MCF 10A (cell line): ENCODE measurements at places on chromosomes 1 and 21. TPM values are rescaled to one million over a fixed set of nuclear protein-coding genes. Genes with fewer than 3 reads are reported as not detected.

DNA sequence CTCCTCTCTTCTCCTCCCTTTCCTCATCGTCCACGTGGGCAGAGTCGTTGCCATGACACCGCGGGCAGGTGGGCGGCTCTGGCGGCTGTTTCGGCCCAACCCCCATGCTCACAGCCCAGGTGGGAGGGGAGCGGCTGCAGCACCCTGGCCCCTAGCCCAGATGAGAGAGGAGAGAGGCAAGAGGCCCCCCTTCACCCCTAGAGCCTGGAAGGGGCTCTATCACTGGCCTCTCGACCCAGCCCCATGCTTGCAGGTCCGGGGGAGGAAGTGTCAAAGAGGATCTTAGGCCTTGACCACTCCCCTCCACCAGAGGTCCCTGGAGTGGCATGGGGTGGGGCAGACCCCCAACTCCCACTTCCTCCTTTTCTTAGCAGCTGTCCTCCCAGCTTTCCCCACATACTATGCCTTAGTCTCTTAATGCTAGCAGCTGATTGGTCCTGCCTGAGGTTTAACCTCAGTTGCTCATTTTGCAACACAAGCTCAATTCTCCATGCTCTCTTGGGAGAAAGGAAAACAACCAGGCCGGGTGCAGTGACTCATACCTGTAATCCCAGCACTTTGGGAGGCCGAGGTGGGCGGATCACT lies 10.4 kb downstream of the DLGAP3 start:
- DNase-seq: no peak
- H3K36me3 ChIP-seq: no peaks in the 10 kb centered on the region
- peaks cover 42% of the 10 kb centered on the region for H3K27me3 ChIP-seq
- no peaks in the 10 kb centered on the region for H3K4me1 ChIP-seq
- H3K4me3 ChIP-seq: no peak overlapping the region
- H3K27ac ChIP-seq: no peak overlapping the region

DNA sequence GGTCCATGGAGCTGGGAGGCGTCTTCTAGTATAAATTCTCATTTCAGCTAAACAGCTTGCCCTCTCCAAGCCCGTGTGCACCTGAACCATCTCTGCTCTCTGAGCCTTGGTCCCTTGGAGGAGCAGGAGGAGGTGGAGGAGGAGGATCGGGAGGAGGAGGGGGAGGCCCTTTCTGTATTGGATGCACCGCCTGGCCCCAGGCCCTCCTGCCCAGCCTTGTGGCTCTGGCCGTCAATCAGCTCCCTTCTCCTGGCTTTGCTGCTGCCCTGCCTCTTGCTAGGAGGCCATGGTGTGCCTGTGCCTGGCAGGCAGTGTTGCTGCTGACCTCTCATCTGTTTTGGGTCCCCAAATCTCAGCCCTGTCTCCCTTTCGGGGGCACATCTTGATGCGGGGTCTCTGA lies 9.0 kb downstream of the COL18A1 start:
- no peak for DNase-seq
- no peaks in the 10 kb centered on the region for H3K4me1 ChIP-seq
- no peaks in the 10 kb centered on the region for H3K36me3 ChIP-seq
- no peak overlapping the region for H3K4me3 ChIP-seq
- no peak overlapping the region for H3K27ac ChIP-seq
- no peaks in the 10 kb centered on the region for H3K27me3 ChIP-seq

GRCh38 chr21:35102488-35103371 lies 53.6 kb upstream of the RUNX1 start:
- no peaks in the 10 kb centered on the region for H3K36me3 ChIP-seq
- no peak overlapping the region for H3K4me3 ChIP-seq
- no peaks in the 10 kb centered on the region for H3K4me1 ChIP-seq
- H3K27ac ChIP-seq: no peak overlapping the region

The DNM3 gene
- 0.44 and 0.68 TPM in 2 replicates for total RNA-seq

GRCh38 chr1:198174297-198174696 lies 17.5 kb downstream of the NEK7 start:
- no peak for DNase-seq
- H3K4me3 ChIP-seq: no peak overlapping the region
- peaks cover 37% of the 10 kb centered on the region for H3K4me1 ChIP-seq
- H3K36me3 ChIP-seq: peaks cover 6% of the 10 kb centered on the region

GRCh38 chr1:204648576-204648975 lies 37.0 kb downstream of the LRRN2 start:
- H3K36me3 ChIP-seq: no peaks in the 10 kb centered on the region
- peaks cover 8% of the 10 kb centered on the region for H3K4me1 ChIP-seq
- H3K27me3 ChIP-seq: peaks cover 46% of the 10 kb centered on the region
- no peak for DNase-seq
- H3K4me3 ChIP-seq: no peak overlapping the region

DNA sequence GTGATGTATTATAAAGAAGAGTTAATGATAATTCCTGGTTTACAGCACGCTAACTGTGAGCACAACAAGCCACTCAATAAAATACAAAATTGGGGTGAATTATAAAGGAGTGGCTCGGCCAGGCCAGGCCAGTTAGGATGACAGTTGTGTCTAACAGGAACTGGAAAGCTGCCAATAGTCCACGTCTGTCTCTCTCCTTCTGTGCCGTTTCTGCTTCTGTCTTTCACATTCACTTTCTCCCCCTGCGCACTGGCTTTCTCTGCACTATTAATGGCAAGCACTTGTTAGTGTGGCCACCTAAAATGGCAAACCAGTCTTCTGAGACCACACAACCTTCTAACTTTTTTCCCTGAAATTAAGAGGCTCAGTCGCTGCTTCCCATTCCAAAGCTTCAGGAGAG lies 394.3 kb downstream of the NTNG1 start:
- DNase-seq: peak; percentile 31
- H3K4me3 ChIP-seq: no peak overlapping the region
- H3K4me1 ChIP-seq: peaks cover 42% of the 10 kb centered on the region
- H3K27me3 ChIP-seq: no peaks in the 10 kb centered on the region
- peak overlapping the region; percentile 36 for H3K27ac ChIP-seq

The FCER1G gene
- total RNA-seq: 1.0 and 2.1 TPM in 2 replicates

GRCh38 chr1:113874012-113874879 lies 2.7 kb upstream of the PTPN22 start:
- no peak overlapping the region for H3K4me3 ChIP-seq
- no peak overlapping the region for H3K27ac ChIP-seq
- no peaks in the 10 kb centered on the region for H3K36me3 ChIP-seq
- peaks cover 6% of the 10 kb centered on the region for H3K4me1 ChIP-seq
- H3K27me3 ChIP-seq: no peaks in the 10 kb centered on the region

The KRTAP15-1 gene
- total RNA-seq: not detected in 2 replicates

DNA sequence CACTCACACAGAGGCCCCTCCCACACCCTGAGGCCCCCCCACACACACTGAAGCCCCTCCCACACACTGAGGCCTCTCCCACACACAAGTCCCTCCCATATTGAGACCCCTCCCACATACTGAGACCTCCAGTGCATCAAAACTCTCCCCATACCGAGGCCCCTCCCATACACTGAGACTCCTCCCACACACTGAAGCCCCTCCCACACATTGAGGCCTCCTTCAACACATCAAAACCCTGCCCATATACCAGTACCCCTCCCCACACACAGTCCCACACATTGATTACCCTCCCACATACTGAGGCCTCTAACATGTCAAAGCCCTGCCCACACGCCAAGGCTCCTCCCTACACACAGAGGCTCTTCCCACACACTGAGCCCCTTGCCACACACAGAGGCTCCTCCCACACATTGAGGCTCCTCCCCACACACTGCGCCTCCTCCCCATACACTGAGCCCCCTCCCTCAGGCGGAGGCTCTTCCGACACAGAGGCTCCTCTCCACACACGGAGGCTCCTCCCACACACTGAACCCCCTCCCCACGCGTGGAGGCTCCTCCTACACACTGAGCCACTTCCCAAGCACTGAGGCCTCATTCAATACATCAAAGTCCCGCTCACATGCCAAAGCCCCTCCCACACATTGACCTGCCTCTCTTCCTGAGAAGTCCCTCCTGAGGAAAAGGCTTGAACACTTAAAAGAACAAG lies 392.3 kb downstream of the CAMTA1 start:
- no peak overlapping the region for H3K4me3 ChIP-seq
- no peak for DNase-seq
- no peaks in the 10 kb centered on the region for H3K4me1 ChIP-seq
- peaks cover 31% of the 10 kb centered on the region for H3K27me3 ChIP-seq
- no peaks in the 10 kb centered on the region for H3K36me3 ChIP-seq
- H3K27ac ChIP-seq: no peak overlapping the region

- H3K36me3 ChIP-seq: no peaks in the 10 kb centered on the region
- no peak overlapping the region for H3K27ac ChIP-seq
- no peak for DNase-seq
- H3K4me3 ChIP-seq: no peak overlapping the region
- H3K4me1 ChIP-seq: no peaks in the 10 kb centered on the region
- no peaks in the 10 kb centered on the region for H3K27me3 ChIP-seq
These were observed 25.0 kb downstream of the MTARC1 start for GRCh38 chr1:220811695-220812094.

DNA sequence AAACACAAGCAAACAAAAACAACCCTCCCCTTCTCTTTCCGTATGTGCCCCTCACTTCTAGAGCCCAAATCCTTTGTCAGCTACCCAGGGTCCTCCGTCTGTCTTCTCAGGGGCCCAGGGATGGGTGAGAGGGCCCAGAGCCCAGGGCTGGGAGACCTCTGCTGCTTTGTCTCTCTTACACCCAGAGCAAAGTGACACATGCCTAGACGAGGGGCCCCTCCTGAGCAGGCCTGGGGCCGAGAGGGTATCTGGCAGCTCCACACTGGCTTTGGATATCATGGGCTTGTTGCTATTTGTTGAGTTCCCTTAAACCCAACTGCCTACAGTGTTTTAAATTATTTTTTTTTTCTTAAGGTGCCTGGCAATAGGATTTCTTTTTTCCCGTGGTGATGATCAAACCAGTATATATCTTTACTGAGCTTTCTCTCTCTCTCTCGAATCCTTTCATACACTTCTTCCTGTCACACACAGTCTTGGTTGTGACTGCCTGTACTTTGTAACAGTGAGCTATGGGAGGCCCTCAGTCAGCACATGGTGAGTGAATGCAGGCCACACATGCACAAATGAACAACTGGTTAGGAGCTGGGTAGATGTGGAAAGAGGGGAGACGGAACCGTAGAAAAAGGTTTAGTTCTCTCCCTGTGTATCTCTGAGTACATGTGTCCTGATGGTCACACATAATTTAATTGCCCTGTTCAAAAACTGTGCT lies 14.5 kb downstream of the RASSF5 start:
- H3K36me3 ChIP-seq: no peaks in the 10 kb centered on the region
- peaks cover 18% of the 10 kb centered on the region for H3K4me1 ChIP-seq
- DNase-seq: no peak
- H3K27me3 ChIP-seq: no peaks in the 10 kb centered on the region
- H3K4me3 ChIP-seq: no peak overlapping the region
- H3K27ac ChIP-seq: no peak overlapping the region
